Hematopoietic multipotent progenitor cell treated with erythropoietin and hydrocortisone succinate and interleukin-3 and kit ligand, for 15 days (in vitro differentiated cells): ENCODE measurements at places on chromosomes 7 and 10.
A peak's percentile ranks its signal among the peaks of the same experiment; 100 is the strongest.

DNA sequence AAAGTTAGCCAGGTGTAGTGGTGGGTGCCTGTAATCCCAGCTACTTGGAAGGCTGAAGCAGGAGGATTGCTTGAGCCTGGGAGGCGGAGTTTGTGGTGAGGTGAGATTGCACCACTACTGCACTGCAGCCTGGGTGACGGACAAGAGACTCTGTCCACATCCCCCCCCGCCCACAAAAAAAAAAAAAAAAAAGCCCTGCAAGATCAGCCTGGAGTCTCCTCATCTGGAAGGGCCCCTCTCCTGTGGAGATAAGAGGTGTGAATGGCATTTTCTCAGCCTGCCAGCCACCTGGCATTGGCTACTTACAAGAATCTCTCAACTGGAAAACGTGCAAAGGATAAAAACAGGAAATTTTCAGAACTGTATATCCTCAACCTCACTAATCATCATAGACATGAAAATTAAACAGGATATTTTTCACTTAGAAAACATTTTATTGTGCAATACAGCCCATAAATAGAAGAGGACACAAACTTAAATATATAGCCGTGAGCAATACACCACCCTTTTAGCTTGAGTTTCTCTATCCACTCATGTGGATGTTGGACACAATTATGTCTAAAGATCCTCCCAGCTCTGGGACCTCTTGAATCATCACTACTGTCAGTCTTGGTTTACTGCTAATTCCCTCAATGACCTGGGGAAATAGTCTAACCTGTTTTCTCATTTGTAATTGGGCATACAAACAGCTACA lies 11.3 kb upstream of the TSPAN15 start:
- no peak for DNase-seq

GRCh38 chr10:93336110-93336509 lies 146.0 kb downstream of the MYOF start:
- no peak for DNase-seq

GRCh38 chr7:8719102-8719501 lies 285.7 kb downstream of the NXPH1 start:
- DNase-seq, result no peak

DNA sequence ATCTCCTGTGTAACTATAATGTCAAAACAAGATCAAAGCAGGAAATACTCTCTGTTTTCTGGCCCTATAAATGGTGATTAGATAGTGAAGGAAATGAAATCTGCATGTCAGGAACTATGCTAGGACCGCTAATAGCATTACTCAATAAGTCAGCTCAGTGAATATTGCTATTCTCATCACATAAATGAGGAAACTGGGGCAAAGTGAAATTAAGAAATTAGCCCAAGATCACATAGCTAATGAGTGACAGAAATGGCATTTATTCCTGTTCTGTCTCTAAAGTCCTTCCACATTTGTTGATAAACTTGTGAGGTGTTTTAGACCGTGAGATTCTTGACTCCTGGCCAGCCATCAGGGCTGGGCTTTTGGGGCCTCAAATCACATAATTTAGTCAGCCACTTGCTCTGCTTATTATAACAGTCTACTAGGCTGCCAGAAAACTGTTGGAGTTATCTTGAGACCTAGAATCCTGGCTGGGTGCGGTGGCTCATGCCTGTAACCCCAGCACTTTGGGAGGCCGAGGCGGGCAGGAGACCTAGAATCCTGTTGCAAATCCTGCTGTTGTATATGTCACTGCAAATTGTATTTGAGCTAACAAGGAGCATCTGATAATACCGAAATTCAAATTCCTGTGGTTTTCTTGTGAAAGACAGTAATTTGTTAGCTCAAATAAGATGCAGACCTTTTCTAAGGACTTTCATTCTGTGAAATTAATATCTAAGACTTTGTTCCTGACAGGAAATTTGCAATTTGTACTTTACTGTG lies 66.5 kb upstream of the SHTN1 start:
- no peak for DNase-seq

DNA sequence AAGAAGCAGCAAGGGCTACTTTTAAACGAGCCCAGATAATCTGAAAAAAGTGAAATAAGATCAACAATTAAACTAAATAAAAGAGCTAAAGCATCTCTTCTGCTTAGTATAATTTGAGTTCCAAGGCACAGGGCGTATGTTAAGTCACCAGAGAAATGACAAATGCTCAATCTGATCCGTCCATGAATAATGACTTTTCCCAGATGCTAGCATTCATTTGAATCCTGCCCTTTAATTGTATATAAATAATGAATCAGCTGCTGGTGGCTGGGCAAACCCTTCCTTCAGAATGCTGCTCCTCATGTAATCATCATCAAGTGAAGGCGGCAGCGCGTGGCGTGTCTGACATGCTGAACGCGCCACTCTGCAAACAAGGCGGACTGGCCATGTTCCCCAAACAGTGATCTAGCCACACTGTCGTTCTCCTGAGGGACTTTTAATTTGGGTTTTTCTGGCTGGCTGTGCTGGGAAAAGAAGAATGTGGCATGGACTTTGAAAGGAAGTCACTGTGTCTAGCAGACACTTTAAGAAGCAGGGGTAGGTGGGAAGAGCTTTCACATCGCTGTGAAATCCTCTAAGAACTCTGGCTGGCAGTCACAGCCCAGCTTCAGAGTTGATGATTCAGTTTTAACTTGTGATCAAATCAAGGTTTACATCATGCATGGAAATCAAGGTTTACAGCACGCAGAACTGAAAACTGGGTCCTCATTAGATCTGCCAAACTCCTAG lies 70.7 kb downstream of the BEND7 start:
- no peak for DNase-seq

- DNase-seq, result no peak
These were observed 21.0 kb downstream of the PDCD4 start for GRCh38 chr10:110892602-110893288.

DNA sequence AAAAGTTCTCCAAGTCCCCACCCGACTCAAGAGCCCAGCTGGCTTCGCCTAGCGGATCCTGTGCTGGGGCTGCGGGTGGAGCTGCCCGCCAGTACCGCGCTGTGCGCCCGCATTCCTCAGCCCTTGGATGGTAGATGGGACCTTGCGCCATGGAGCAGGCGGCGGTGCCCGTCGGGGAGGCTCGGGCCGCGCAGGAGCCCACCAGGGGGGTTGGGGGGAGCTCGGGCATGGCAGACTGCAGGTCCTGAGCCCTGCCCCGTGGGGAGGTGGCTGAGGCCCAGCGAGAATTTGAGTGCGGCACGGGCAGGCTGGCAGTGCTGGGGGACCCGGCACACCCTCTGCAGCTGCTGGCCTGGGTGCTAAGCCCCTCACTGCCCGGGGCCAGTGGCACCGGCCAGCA lies 57.0 kb downstream of the TBC1D12 start:
- no peak for DNase-seq

- peak; percentile 37 for DNase-seq
These were observed 28.7 kb downstream of the FAM53B start for GRCh38 chr10:124715439-124715838.

- no peak for DNase-seq
These were observed at the start of gene CALD1 for GRCh38 chr7:134778941-134779740. CALD1 (plus strand) TSS chr7:134779634; CDS start chr7:134867734, 88,100 bp downstream.

- DNase-seq, result peak; percentile 24
These were observed 16.8 kb upstream of the DNAH11 start for GRCh38 chr7:21526007-21526406.

DNA sequence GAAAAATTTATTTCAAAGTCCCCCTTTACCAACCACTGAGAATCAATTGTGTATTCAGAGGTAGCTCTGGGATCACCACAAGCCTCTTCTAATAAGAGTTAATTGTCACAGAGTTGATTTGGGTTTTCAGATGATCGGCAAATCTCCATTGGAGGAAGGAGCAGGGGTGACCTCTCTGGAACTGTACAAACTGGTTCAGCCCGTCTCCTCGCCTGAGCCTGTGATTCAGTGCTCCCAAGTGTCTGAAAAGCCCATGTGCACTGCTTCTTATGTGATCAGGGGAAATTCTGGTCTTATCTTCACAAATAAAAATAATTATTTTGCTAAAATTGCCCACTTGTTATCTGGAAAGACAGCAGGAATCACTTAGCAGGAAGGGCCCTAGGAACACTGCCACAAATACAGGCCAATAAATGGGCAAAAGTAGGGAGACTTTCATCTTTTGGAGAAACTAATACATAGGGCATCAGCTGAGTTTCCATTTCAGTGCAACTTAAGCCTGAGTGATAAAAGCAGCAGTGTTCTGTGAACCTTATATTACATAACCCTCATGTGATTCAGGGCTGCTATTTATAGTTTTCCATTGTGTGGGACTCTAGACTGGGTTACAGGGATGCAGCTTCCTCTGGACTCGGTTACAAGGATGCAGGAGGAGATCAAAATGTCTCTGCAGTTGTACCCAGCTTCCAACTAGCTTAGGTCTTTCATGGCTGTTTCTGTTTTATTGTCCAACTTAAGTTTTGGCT lies 32.3 kb downstream of the CDK1 start:
- no peak for DNase-seq

GRCh38 chr10:8628351-8628750 lies 573.9 kb downstream of the GATA3 start:
- no peak for DNase-seq

DNA sequence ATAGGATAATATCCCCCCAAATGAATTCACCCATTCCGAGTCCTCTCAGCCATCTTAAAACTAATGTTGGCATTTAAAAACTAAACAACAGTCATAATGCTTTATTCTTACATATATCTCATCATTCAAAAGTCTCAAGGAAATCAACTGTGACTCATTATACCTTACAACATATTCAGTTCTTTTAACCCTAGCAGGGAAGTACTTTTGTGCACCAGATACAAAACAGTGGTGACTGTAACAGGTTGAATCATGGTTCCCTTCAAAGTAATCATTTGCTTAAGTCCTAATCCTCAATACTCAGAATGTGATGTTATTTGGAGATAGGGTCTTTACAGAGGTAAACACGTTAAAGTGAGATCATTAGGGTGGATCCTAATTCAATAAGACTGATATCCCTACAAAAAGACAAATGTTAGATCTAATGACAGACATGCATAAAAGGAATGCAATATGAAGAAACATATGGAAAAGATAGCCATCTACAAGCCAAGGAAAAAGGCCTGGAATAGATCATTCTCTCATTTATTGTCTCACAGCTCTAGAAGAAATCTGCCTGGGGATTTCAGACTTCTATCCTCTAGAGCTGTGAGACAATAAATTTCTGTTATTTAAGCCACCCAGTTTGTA lies 42.3 kb downstream of the RELN start:
- DNase-seq, result no peak

GRCh38 chr10:100519311-100520051 lies at the start of gene SEC31B:
SEC31B (minus strand) TSS chr10:100519861; CDS start chr10:100516952, 2,909 bp downstream.
- DNase-seq, result no peak

- no peak for DNase-seq
These were observed 20.7 kb downstream of the GTF2IRD1 start for GRCh38 chr7:74474271-74474865.

GRCh38 chr7:131147604-131148003 lies 180.1 kb upstream of the MKLN1 start:
- no peak for DNase-seq

DNA sequence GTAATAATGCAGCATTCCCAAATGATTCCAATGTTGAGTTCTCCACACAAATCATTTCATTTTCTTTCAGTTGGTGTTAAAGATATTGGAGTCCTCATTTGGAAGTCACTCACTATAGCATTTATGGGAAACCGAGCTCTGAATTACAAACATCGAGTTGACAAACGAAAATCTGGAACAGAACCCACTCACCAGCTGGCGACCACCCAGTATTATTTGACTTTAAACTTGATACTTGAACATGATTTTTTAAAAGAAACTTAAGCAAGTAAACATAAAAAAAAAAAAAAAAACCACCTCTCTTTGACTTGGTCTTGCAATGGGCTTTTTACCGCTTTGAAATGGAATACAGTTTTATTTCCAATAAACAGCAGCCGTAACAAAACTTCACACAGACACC lies 576.6 kb upstream of the C7orf33 start:
- no peak for DNase-seq

GRCh38 chr10:130340816-130341215 lies 204.6 kb downstream of the GLRX3 start:
- DNase-seq, result no peak

- DNase-seq, result peak; percentile 37
These were observed 6.5 kb downstream of the FZD8 start for GRCh38 chr10:35635576-35635975.

DNA sequence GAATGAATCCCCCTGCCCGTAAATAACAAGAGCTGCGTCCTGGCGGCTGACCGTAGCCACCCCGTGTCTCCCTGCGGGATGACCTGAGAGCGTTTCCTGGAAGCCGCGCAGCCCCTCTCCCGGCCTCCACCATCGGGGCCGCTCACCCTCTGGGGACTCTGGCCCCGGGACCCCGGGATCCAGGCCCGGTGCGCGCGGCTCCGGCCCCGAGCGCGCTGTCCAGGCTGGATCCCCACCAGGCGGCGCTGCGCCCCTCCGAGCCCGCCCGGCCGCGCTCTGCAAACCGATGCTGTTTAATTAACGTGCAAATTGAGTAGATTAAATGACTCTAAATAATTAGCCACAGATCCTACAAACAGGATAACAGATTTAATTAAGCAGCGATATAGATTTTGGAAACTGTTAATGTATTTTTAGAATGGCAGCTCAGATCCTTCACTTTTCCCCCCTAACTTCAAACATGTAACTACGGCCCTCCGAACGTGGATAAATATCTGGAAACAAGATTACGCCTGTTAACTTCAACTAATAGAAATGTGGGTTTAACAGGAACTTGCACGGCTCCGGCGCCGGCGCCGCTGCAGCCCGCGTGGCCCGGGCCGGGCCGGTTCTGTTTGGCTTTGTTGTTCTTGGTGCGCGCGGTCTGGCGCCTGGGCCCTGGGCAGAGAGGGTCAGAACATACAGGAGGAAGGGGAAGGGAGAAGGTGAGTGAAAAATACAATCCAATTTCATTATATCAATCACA lies 7.1 kb upstream of the UNCX start:
- peak; percentile 25 for DNase-seq

GRCh38 chr7:20598459-20599309 lies 16.8 kb upstream of the ABCB5 start:
- peak; percentile 71 for DNase-seq

DNA sequence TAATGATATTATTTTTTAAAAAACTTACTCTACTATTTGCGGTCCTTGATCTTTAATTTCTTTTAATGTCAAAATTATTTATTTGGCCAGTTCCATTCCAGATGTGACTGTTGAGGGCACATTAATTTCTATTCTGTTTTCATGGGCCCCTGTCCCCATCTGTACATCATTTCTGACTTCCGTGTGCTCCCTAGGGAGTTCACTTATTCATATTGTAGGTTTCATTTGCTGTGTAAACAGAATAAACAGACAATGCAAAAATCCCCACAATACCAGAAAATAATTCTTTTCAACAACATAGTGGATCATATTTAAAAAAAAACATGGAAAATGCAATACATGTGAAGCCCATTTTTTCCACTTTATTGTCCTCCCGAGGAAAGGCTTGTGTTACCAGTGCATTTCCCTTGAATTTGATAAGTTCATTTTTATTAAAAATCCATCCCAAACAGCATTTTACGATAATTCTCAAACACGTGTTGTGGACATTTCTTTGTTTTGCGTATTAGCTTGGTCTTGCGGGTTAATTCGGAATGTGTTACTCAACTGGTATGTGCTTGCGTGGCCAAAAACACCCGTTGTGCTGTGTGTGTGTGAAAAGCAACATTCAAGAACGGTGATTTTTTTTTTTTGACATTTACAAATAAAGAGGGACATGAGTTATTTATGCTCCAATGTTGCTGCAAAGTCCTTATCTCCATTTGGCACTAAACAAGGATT lies 138.4 kb downstream of the MGMT start:
- DNase-seq, result no peak

- peak; percentile 21 for DNase-seq
These were observed 9.6 kb downstream of the CCL26 start for GRCh38 chr7:75762350-75762917.

GRCh38 chr10:25159591-25159990 lies 15.2 kb upstream of the GPR158 start:
- no peak for DNase-seq
